ENCODE measurements at places on chromosomes 12 and 14.
A peak's percentile ranks its signal among the peaks of the same experiment; 100 is the strongest.

DNA sequence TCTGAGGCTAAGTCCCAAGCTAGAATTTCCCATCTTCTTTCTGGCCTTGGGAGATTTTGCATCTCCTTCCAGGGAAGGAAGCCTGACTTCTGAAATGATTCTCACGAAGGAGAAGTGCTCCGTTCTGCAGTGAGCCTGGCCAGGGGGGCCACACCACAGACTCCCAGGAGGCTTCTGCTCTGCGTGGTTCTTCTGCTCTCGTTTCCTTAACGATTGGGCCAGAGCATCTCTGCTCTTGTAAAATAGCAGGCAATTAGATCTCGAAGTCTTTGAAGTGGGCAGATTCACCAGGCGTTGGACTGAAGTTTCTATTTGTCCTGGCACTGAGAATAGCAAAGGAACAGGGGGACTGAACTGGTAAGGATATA lies 6.7 kb upstream of the BATF start:
- DNase-seq, result no peak

DNA sequence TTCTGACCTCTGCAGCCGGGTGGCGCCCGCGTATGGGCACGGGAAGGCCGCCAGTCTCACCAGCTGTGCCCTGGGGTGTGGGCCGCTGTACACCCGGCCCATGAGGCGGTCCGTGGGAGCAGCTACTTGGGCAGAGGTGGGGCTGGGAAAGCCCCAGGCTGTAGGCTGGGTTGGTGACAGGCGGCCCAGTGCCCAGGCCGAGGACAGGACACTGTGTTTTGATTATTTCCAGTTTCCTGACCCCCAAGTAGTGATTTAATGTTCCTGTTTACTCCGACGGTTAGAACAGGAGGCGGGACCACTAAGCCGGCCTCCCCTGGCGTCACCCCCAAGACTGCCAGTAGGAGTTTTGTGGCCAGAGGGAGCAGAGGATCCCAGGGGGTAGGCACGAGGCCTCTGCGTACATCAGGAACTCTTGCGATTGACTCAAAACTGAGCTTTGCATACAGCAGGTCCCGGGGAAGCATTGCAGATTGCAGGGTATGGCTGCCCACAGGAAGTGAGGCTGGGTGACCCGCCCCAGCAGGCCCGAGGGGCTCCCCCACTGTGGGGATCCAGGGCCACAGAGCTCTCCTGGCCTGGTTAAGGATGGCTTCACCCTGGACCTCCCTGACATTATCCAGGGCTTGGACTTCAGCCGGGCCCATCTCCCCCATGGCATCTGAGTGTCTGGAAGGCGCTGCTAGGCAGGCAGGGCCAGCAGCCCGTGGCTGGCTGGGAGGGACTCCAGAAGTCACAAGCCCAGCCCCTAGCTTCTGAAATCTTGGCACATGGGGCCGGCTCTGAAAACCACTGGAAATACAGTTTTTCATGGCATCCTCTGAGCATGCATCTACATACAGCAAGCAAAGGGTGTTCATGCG lies 42.5 kb upstream of the DIO3 start:
- DNase-seq, result no peak

DNA sequence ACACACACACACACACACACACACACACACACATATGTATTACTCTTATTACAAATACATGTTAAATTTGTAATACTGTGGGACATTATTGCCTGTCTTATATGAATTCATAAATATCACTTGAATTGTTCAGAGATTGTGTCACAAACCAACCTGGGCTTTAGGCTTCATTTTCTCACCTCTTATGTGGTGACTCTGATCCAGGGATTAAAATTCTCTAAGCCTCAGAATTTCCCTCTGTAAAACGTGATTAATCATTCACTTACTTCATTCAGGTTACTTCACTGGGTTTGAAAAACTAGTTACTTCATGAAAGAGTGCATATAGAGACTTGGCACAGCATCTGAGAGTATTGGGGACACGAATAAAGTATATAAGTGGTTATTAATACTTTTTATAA lies 240.3 kb upstream of the PDZRN4 start:
- DNase-seq, result no peak

GRCh38 chr14:99521176-99522024 lies 40.2 kb downstream of the CCNK start:
- DNase-seq, result no peak

DNA sequence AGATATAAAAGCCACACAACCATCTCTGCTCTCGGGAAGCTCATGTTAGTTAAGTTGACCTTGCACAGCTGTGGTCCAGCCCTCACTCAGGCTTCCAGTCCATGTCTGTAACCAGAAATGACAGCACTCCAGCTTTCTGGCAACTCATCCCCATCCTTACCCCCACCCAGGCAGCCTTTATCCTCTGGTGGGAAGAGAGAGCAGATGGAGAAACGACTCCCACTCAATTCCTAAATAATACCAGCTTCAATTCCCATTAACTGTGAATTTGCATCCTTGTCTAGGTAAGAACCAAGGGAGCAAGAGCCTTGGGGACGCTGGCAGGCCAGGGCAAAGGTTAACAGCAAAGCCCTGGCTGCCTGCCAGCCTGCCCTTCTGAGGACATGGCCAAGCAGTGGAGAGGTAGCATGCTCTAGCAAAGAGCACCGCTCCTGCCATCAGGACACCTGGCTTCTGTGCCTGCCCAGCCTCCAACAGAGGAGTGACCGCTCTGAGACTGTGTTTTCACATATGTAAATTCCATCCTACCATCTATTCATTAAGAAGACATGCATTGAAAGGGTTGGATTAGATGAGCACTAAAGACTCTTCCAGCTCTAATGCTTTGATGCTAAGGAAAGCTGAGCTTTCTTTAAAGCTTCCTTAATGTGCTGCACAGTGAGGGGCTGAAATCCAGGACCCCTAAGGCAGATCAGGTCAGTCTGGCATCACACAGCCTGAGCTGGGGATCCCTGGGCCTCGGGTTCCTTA lies 236.1 kb downstream of the GRIN2B start:
- no peak for DNase-seq

DNA sequence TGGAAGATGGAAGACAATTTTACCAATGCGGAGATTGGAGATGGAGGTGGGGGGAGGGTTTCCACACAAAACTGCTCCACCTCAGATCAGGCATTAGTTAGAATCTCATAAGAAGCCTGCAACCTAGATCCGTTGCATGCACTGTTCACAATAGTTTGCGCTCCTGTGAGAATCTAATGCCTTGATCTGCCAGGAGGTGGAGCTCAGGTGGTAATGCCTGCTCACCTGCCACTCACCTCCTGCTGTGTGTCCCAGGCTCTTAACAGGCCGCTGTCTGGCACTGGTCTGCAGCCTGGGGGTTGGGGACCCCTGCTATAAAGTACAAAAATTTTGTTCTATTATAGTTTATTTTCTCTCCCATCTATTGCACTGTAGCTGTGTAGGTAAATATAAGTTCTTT lies 84.9 kb upstream of the FOXG1 start:
- DNase-seq, result no peak

GRCh38 chr14:62269204-62269603 lies 507.0 kb downstream of the SNAPC1 start:
- DNase-seq, result peak; percentile 13

DNA sequence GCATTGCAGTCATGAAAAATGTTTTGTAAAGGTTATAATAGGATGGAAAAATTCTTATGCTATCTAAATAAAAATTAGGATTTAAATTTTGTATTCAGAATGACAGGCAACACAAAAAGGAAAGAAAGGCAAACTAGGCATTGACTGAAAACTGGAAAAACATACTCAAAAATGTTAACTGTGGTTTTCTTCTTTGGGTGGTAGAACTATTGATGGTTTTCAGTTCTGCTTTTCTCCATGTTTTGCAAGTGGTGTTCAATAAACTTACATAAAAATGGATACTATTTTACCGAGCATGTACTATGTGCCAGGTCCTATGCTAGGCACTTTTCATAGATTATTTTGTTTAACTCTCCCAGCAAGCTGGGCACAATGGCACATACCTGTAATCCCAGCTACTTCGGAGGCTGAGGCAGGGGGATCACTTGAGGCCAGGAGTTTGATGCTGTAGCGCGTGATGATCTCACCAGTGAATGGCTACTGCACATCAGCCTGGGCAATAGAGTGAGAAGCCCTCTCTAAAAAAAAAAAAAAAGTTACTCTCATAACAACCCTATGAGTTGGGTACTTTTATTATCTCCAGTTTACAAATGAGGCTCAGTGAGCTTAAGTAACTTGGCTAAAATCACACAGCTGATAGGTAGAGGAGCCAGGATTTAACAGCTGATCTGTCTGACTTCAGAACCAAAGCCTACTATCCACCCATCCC lies 26.3 kb upstream of the TCP11L2 start:
- no peak for DNase-seq
